H4 (cell line): ENCODE measurements at places on chromosomes 12 and 14.

GRCh38 chr14:75088566-75089373, 19.3 kb downstream of the ZC2HC1C start:
- peak; percentile 48 for DNase-seq

GRCh38 chr12:3523728-3524127, 32.7 kb downstream of the PRMT8 start:
- DNase-seq: no peak

GRCh38 chr12:131114271-131114670, 160.6 kb downstream of the ADGRD1 start:
- DNase-seq: no peak

DNA sequence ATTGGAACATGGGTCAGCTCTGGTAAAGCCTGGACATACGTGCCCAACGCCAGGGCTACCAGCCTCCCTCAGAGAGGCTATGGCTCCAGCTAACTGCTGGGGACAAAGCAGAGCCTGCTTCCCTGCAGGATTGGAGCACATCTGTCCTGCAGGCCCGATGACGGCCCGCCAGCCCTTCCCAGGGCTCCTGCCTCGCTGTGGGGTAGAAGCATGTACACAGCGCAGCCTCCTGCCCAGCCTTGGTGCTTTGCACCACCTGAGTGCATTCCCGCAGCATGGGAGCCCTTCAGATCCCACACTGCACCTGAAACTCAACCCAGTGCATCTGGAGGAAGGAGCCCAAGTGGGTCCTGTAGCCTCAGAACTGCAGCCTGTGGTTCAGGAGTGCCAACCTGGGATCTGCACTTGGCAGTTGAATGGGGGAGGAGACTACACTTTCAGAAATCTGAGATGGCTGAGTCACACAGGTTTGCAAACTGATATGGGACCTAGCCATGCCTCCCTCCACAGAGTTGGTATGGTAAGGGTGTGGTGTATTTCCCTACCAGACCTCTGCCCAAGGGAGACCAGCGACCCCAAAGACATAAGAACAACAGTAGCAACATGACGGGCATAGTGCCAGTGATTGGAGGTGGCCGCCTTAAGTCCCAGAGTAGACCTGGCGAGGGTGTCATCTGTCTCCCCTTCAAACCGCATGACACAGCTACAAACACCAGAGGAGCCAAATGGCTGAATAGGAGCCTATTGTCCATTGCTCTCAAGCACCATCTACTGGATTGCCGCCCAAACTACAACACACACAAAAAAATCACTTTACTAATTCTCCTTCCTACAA, 273.9 kb upstream of the MIS18BP1 start:
- peak; percentile 58 for DNase-seq

GRCh38 chr12:110234331-110234751, 46.7 kb upstream of the ATP2A2 start:
- no peak for DNase-seq

- no peak for DNase-seq
Observed at GRCh38 chr12:93844164-93844784, 167.1 kb downstream of the CRADD start.

DNA sequence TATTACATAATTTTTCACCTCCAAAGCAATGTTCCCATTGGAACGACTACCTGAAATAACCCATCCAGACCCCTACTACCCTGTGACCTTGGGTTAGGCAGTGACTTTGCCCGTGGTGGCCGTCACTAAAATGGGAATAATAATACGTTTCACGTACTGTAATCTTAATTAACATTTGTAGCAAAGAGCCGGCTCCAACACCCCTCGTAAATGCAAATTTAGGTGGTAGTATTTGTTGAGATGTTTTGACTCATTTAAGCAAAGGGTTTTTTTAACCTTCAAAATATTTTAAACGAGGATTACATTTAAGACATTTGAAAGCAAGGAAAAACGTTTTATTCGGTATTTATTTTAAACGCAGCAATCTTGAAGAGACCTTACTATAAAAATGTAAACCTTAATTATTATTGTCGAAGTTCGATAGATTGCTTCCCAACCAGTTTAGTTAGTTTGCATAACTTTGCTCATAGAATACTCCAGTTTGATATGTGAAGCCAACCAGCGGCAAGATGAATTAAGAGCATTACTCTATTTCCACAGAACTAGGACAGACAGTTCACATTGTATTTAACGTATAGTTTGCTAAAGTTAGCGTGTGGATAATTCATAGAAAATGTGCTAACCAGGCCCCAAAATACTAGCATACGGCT, 1.4 kb upstream of the ARID2 start:
- peak; percentile 8 for DNase-seq

DNA sequence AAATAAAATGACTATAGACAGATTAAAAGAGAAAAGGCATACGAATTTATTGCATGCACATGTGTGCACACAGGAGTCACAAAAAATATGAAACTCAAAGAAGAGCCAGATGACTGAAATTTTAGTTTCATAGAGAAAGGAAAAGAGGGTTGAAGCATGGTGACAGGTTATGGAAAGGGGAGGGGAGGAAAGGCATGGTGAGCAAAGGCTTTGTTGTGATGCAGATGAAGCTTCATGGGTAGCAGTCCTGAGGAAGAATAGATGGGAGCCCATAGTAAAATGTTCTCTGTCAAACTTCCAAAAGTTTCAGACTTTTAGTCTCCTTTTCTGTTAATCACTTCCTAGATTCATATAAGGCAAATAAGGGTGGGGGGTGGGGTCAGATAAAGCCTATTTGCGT, 612.7 kb upstream of the ATP2B1 start:
- no peak for DNase-seq

DNA sequence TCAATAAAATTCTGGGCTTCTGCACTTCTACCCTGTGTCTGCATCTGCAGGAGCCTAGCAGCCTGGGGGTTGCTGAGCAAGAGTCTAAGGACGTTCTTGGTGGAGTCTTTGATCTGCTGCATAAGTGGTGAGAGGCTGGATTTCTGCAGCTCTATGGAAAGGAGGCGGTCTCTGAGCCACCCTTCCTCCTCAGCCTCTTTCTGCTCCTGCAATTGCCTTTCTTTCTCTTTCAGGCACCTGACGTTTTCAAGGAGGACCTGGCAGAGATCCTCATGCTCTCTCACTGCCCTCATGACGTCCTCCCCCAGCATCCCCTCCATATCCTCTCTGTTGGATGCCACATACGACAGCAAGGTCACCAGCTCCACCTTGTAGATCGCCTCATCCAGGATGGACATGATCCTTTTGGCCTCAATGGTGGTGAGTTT, 13.6 kb upstream of the TPCN1 start:
- DNase-seq: no peak

GRCh38 chr12:80607361-80608135, 99.9 kb upstream of the MYF6 start:
- DNase-seq: no peak

- DNase-seq: no peak
Observed at GRCh38 chr12:96482086-96482485, 7.3 kb upstream of the CFAP54 start.

- DNase-seq: peak; percentile 59
Observed at GRCh38 chr12:15522574-15523187, 200.4 kb downstream of the PTPRO start.

GRCh38 chr12:3713483-3713882, 39.4 kb downstream of the CRACR2A start:
- DNase-seq: no peak
